Cortex of kidney (tissue), 1 donor: ENCODE measurements at places on chromosomes 3 and 15.

GRCh38 chr3:156148946-156149381, 28.6 kb downstream of the KCNAB1 start:
- no peak for DNase-seq

GRCh38 chr3:32818970-32819511, 1.2 kb downstream of the TRIM71 start:
- DNase-seq, result no peak

GRCh38 chr3:175041369-175041768, 182.2 kb downstream of the NAALADL2 start:
- DNase-seq, result no peak

DNA sequence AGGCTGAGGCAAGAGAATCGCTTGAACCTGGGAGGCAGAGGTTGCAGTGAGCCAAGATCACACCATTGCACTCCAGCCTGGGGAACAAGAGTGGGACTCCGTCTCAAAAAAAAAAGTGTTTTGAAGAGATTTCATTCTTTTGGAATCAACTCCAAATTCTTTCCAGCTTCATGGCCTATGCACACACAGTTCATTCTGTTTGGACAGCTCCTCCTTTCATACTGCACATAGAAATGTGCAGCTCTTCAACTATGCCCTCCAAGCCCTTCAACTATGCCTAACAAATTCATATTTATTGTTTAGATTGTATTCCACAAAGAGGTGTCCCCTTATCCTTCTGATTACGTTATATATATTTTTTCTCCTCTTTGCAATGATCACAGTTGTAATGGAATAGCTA, 4.2 kb downstream of the TP53BP1 start:
- no peak for DNase-seq

- no peak for DNase-seq
Measured at GRCh38 chr3:145015253-145015652, 1043.6 kb downstream of the DIPK2A start.

DNA sequence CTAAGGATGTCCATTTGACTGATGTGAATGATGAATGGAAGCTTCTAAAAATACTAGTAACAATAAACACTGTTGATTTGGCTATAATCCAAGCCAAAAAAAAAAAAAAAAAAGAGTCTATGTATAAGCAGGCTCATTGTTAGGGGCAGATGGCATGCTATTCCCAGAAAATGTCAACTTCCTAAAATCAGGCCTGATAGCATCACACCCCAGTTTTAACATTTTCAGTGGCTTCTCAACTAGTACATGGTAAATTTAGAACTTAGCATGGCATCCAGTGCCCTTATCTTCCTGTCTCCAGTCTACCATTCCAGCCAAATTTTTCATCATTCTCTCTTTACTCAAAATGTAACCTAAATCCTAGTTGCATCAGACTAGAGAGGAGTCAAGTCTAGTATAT, 288.2 kb upstream of the ZNF385D start:
- no peak for DNase-seq

GRCh38 chr15:59966262-59966661, 37.8 kb upstream of the FOXB1 start:
- no peak for DNase-seq

DNA sequence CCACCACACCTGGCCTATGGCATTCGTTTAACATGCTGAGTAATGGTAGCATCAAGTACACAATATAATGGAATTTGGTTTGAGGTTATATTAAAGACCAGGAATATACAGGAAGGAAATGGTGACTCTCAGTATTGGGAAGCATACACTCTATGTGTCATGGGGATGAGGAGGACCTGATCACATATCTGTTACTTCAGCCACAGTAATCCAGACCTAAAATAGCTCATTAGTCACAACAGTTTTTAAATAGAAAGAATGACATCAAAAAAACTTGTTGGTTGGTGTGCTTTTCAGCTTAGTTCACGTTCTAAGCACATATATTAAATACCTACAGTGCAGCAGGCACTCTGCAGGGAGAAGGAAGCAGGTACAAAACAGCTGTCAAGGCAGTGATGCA, 52.5 kb upstream of the ATP2C1 start:
- DNase-seq, result no peak
